Fibroblast of skin of left biceps (primary cell): ENCODE measurements at places on chromosomes 4 and X.

- no peak for DNase-seq
Observed at GRCh38 chr4:8543623-8544022, 36.6 kb upstream of the GPR78 start.

DNA sequence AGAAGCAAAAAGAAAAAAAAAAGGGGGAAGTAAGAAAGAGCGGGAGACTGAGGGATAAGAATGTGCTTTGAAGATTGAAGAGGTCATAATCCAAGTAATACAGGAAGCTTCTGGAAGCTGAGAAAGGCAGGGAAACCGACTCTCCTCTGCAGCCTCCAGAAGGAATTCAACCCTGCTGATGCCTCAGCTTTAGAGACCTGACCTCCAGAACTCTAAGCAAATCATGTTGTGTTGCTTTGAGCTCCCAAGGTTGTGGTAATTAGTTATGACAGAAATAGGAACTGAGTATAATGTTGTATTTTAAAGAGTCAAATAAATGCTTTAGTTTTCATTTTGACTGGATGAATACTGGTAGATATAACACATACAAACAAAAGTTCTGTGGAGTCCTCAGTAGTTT lies 48.0 kb upstream of the FAT1 start:
- DNase-seq = no peak

GRCh38 chr4:154292589-154292988 lies 199.0 kb downstream of the DCHS2 start:
- DNase-seq = no peak

- DNase-seq = no peak
Observed at GRCh38 chr4:81503586-81503985, 31.9 kb upstream of the RASGEF1B start.

- DNase-seq = no peak
Observed at GRCh38 chr4:18734405-18734804, 712.9 kb upstream of the LCORL start.

DNA sequence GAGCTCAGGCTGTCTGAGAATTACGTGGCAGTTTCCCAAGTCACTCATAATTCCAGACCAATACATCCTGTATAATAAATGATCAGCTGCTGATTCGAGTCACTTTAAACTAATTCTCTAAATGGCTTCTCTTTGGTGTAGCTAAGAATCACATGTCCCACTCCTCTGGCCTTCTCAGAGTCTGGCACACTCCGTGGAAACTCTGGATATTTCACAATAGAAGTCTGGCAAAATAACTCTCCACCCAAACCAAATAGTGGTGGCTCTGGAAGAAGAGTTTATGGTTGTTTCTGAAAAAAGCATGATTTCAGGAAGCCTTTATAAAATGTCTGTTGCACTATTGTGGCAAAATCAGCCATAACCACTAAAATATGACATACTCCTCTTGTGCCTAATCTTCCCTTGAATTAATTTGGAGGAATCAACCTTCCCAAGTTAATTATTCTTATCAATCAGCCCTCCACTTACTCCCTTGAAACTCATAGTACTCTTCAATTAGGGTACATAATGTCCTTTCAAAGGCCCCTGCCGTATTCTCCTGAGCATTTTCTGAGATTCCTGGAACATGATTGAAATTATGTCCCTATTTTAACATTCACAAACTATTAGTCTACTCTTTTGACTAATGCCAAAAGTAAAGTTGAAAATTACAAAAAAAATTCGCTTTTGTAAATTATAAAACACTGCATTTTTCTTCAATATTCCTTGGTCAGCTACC lies 991.6 kb downstream of the FAT4 start:
- DNase-seq = no peak

DNA sequence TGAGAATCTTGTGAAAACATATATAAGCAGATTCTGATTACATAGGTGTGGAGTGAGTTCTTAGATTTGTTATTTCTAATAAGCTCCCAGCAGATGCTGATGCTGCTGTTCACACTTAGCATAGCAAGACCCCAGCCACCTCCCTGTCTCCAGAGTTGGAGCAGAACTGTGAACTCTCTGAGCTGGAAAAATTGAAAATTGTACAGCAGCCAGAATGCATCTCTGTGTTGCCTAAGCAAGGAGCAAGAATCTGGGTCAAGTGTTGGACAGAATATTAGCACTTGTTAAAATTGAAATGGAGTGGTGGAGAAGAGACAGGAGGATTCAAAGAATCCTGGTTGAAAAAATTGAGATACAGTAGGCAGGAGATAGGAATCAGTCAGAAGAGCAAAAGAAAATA lies 146.6 kb upstream of the FAM47C start:
- DNase-seq = no peak

DNA sequence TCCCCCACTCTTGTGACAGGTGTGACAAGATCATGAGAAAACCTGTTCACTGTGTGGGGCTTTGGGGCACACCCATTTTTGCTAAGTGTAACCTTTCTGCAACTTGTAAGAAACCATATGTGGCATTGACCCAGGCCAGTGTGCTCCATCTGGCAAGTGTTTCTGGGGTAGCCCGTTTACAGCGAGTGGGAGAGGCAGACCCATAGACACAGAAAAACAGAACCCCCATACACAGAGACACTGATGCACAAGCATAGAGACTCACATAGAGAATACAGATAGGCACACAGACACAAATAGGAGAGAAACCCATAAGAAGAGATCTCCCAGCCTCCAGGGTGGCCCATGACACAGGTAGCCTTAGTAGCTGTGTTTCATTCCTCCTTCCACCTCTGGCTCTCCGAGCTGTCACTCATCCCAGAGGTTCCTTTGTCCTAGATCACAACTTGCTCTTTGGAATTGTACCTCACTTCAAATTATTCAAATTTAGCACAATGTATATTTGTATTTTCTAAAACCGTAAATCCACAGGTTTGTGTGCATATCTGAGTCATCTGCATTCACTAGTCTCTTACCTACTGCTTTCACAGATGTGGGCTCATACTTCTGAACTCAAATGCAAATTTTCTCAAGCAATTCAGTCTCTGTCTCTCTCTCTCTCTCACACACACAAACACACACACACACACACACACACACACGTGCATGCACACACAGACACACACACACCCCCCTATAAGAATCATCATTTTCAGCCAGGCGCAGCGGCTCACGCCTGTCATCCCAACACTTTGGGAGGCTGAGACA lies 114.4 kb downstream of the SH3KBP1 start:
- no peak for DNase-seq

- no peak for DNase-seq
Observed at GRCh38 chr4:147586032-147586431, 31.2 kb upstream of the TMEM184C start.

GRCh38 chr4:62522273-62522672 lies 1322.1 kb downstream of the ADGRL3 start:
- no peak for DNase-seq

DNA sequence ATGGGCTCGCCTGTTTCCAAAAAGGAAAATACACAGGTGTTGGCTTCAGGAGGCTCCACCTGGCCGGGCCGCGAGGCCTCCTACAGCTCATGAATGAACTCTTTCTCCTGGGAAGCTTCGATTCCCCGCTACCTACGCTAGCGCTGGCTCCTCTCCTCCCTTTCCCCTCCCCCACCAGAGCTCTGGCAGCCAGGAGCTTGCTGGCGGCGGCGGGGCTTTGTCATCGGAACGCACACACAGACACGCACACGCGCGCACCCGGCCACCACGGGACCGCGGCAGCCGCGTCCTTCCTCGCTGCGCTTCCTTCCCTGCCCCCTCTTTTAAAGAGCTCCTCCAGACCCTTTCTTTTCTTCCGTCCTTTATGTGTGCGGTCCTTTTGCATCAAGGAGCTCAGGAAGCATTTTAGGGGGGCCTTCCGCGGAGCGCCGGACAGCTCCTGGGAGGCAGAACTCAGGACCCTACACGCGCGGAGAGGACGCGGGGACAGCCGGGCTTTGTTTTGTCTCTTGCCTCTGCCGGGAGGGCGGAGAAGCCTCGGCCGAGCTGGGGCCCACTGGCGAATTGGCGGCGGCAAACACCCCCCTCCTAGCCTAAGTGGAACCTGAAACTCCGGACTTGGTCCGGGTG lies 70.2 kb upstream of the BCOR start:
- DNase-seq = no peak

GRCh38 chrX:49308604-49309269 lies 5.3 kb downstream of the GAGE10 start:
- no peak for DNase-seq
